Activated CD8-positive, alpha-beta memory T cell treated with anti-CD3 and anti-CD28 coated beads for 4 hours (primary cell): ENCODE measurements at places on chromosomes 1 and 21.

- DNase-seq = no peak
Observed at GRCh38 chr1:112744009-112744578, 29.0 kb upstream of the PPM1J start.

DNA sequence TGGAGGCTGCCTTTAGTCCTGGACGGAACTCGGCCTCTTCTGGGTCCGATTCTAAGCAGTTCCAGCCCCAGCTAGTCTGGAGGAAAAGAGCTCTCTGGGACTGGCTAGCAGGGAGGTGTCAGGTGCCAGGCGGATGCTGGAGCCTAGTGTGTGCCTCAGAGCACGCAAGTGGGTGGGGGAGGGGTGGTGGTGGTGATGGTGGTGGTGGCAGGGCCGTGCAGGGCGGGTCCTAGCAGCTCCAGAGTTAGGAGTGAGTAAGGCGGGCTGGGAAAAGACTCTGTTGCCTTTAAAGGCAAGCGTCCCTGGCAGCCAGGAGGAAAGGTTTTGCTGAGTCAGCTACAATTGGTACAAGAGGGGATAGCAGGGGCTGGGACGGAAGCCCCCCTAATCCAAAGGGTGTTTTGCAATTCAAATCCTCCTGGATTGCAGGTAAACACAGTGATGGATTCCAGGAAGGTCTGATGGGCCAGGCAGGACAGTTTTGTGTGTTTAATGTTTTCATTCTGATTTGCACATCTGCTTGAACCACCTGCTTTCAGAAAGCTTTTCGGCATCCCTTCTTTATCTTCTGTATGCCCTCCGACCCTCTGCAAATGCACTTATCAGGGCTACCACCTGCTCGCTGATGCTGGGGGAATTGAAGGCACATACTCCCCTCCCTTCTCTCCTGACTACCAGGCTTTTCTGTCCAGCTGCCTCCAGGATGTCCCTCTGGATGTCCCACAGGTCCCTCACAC is 4.1 kb upstream of the SLC2A1 start:
- DNase-seq = no peak

GRCh38 chr1:151635479-151636072 is 23.7 kb downstream of the SNX27 start:
- DNase-seq = no peak

DNA sequence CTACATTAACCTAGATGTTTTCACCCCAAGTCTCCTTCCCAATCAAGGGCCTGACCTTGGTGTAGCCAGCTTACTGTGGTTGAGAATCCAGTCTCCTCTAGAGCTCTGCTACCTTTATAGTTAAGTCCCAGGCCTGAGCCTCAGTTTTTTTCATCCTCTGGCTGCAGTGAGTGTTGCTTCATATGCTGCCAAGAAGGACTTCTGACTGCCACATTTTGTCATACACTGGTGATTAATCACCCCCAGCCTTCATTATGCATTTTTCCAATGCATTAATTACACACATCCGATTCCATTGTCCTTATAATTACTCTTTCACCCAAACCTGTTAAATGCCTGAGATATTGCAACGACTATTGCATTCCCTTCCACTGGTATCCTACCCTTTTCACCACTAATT is 66.3 kb upstream of the FGGY start:
- DNase-seq = no peak
